Fibroblast of villous mesenchyme (primary cell): ENCODE measurements at places on chromosomes 5 and 9. TPM values are rescaled to one million over a fixed set of nuclear protein-coding genes. Genes with fewer than 3 reads are reported as not detected.
A peak's percentile ranks its signal among the peaks of the same experiment; 100 is the strongest.

DNA sequence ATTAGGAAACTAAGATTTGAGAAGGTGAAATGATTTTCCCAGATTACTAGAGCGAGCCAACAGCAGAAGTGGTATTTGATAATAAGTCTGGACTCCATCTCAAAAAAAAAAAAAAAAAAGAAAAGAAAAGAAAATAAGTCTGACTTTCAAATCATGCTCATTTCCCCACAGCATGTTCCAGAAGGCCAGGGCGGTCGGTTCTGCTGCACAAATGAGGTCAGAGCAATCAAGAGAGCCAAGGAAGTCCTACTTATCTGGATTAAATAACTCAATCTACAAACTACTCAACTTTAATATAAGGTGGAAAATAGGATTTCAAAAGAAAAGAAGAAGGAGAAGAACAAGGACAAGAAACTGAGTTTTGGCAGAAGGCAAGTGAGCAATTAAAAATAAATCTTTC, 130.4 kb upstream of the RASA1 start:
- no peak for DNase-seq

DNA sequence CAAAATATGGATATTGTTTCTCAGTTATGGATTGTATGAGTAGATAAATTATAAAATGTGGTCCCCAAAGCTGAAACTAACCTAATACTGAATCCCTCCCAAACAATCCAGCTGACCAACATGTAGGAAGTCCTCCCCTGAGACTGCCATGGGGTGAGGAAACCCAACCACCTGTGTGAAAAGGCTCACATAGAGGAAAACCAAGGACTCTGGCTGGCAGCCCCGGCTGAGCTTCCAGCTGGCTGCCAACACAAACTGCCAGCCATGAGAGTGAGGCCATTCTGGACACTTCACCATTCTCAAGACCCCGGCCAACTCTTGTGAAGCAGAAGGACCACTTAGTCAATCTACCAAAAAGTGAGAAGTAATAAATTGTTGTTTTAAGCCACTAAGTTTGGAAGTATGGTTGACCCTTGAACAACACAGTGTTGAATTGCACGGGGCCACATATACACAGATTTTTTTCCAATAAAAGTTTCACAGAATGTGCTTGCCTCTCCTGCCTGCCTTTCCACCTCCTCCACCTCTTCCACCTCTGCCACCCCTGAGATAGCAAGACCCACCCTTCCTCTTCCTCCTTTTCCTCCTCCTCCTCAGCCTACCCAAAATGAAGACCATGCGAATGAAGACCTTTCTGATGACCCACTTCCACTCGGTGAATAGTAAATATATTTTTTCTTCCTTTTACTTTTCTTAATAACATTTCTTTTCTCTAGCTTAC, 15.3 kb upstream of the NRG2 start:
- DNase-seq, result no peak

DNA sequence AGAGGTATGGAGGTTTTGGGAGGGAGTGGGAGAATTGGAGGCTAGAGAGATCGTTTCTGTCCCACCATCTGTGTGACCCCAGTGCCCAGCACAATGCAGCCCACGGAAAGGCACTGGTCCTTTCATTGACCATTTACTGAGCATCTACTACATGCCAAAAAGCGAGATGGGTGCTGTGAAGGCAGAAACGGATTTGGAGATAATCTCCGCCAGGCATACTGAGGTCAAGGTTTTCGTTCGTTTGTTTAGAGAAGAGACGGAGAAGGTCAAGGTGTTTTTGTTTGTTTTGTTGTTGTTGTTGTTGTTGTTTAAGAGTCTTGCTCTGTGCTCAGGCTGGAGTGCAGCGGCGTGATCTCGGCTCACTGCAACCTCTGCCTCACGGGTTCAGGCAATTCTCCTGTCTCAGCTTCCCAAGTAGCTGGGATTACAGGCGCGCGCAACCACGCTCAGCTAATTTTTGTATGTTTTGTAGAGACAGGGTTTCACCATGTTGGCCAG, 593 bp upstream of the ZBTB43 start:
- DNase-seq, result no peak

- no peak for DNase-seq
Measured at GRCh38 chr5:176873541-176874172, 25.5 kb downstream of the HK3 start.

GRCh38 chr5:151475388-151475787, 28.0 kb downstream of the SLC36A1 start:
- DNase-seq, result no peak

DNA sequence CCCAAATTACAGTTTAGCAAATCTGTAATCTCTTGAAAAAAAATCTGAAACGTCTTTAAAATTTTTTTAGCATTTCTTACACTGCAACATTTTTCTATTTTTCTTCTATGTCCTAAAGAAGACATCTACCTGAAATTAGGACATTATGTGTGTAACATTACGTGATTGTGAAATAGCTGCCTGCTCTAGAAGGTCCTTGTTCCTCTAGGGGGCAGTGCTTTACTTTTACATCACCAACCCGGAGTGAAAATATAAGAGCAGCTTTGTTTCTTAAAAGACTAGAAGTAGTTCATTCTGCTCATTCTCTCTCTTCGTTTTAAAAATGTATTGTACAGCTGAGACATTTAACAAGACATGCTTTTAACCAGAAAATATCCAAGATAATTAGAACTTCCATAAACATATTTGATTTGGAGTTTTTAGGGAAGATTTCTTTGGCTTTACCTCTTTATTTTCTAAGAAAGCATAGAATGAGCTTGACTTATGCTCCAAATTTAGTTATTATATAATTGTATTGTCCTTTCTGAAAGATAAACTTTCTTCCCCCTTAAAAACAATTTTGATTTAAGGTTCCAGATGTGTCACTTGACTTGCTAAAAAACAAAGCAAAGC, 48.1 kb upstream of the RIOK2 start:
- DNase-seq, result peak; percentile 84

Gene CREB3
- total RNA-seq, result 107 and 126 TPM in 2 replicates

Gene AGXT2
- total RNA-seq, result under 0.01 TPM in 1 of 2 replicates, not detected in the other

Gene OLFM1
- 0.43 and 0.64 TPM in 2 replicates for total RNA-seq
